Stimulated activated CD8-positive, alpha-beta memory T cell treated with anti-CD3 and anti-CD28 coated beads, Interleukin-7, amount 100 ng/mL, for 24 hours (primary cell): ENCODE measurements at places on chromosomes 5 and 9.

GRCh38 chr5:55226027-55226933, 835 bp downstream of the MCIDAS start:
- DNase-seq, result no peak

DNA sequence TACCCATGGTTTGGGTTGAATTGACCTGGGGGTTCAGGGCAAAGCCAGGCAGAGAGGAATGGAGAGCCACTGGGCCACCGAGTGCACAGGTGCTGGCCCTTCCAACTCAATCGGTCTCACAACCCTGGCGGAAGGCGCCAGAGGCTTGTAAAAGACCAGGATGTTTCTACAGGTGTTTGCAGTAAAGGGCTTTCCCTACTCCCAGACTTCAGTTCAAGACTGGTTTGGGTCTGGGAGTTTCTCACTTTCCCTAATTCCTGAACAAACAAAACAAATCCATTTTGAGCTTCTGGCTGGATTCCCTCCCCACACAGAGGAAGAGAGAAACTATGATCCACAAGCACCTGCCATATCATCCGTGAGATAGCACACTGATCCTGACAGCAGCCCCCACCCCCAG, 125.2 kb upstream of the KLF4 start:
- no peak for DNase-seq

DNA sequence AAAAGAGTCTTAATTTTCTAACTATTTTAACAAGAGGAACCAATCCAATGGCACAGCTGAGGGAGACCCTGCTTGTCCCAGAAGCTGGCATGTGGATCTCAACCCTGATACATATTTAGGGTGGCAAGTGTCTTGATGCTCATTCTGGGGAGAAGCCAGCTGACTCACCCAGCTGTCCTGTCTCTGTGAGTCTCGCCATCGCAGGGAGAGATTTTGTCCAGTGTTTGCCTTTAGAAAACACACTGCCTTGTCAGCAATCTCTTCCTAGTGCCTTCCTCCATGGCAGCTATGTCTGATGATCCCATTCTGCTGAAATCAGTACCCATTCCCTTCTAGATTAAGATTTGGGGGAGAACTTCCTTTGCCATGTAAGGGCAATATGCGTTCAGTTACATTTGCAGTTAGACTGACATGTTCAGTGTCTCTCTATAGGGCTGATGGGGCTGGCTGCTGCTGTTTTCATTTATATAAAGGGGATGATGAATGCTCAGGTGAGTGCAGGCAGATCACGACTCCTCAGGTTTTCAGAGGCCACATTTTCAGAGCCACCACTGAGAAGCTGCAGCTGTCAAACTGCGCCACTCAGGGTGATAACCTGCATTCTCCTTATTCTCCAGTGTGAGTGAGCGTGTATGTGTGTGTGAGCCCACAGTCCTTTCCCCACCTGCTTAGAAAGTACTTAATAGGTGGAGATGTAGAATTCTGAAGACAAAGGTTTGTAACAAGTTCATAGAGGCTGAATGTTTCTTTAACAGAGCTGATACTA, 217.0 kb downstream of the GAS1 start:
- DNase-seq, result no peak

- DNase-seq, result no peak
These were observed 8.6 kb downstream of the HAVCR2 start for GRCh38 chr5:157100140-157100679.
